HuH-7.5 (cell line): ENCODE measurements at places on chromosomes 1 and 21.
A peak's percentile ranks its signal among the peaks of the same experiment; 100 is the strongest.

- no peak for DNase-seq
Measured at GRCh38 chr1:233342086-233342485, 14.6 kb downstream of the MAP3K21 start.

GRCh38 chr21:44943686-44944550 lies 4.1 kb downstream of the SLX9 start:
- no peak for DNase-seq

DNA sequence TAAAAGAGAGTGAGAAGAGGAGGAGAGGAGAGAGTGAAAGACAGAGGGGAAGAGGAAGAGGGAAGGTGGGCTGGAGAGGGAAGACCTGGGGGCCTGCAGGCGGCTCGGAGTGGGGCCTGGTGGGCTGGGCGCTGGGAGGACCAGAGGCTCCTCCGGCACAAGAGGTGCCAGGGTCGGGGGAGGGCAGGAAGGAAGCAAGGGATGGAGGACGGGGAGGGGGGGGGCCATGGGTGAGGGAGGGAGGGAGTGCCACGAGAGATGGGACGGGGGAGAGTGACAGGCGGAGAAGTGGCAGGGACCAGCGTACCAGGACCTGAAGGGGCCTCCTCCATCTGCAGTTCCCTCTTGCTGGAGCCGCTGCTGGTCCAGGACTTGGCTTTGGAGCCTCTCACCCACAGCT lies 87.7 kb downstream of the CASZ1 start:
- DNase-seq = no peak

GRCh38 chr21:44741921-44742320 lies 30.5 kb upstream of the TSPEAR start:
- no peak for DNase-seq

DNA sequence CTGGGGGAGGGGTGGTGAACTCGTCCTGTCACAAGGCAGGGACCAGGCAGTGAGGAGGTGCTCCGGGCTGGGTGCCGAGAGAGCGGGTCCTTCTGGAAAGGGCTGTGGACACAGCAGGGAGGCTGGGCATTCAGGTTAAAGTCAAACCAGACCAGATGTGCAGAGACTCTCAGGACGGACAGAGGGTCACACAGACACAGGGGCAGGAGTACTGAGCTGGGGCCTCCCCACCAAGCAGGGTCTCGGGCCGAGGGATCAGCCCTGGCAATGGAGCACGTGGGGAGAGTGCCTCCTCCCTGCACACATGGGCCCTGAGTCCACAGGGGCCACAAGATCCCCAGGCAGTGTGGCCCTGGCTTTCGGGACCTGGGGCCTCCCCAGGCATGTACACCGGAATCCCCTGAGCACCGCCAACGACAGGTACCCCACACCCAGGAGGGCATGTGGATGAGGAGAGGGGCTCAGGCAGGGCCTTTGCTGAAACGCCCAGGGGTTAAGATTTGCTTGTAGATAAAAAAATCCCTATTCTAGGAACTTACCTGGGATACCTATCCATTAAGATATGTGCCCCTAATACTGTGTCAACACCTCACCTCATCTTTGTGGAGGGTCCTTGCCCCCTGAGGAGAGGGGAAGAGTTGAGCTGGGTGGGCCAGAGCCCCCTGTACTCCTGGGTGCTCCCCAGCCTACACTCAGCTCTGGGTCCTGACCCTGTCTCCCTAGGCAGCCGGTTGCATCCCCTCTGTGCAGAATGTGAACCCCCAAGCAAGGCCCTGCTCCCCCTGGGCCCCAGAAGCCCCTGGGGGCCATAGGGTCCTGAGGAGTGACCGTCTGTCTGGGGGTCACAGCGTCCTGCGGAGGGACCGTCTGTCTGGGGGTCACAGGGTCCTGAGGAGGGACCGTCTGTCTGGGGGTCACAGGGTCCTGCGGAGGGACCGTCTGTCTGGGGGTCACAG lies 46.9 kb upstream of the ADARB1 start:
- no peak for DNase-seq

DNA sequence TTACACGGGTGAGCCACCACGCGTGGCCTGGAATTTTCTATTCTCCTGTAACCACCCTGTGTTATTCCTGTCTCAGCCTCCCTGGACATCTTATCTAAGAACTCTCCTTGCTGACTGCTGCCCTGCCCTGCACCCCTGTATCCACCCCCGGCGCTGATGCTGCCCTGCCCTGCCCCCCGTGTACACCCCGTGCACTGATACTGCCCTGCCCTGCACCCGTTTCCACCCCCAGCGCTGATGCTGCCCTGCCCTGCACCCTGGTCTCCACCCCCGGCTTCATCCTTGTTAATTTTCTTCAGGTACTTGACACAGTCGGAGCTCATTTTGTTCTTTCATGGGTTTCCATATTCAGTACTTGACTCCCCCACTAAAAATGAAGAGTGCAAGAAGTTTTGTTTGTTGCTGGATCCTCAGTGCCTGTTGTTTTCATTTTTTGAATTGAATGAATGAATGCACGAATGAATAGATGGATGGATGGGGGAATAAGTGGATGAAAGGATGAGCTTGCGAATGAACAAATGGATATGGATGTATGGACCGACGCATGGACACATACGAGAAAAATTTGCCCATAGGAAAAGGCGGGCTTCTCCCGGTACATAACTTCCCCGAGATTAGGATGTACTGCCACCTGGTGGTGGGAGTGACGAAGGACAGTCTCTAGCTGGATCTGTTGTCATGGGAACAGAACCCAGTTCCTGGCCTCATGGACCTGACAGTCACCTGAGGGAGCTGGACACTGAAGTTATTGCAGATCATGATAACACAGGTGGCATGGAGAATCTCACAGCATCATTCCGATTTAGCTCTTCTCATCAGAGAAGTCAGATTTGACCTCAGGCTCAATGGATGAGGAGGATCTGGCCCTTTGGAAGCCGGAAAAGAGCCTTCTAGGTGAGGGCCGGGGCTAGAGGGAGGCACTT lies 14.9 kb downstream of the AADACL4 start:
- peak; percentile 87 for DNase-seq

- no peak for DNase-seq
Measured at GRCh38 chr1:218531936-218532335, 186.8 kb downstream of the TGFB2 start.

DNA sequence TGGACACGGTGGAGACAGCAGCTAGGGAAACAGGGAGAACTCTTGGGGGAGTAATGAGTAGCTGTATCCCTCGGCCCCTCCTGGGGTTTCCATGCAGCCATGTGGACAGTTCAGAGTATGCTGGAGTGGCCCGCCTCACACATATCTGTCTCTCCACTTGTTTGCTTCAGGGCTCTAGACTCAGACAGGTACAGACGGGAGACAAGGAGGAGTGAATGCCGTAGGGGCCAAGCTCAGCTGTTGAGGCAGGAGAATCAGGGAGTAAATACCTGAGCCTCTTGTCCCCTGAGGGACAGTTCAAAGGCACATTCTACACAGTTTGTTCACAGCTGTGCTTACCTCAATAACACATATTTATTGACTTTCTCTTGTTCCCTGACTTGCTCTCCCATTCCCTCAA lies 7.7 kb upstream of the PTGFRN start:
- no peak for DNase-seq

DNA sequence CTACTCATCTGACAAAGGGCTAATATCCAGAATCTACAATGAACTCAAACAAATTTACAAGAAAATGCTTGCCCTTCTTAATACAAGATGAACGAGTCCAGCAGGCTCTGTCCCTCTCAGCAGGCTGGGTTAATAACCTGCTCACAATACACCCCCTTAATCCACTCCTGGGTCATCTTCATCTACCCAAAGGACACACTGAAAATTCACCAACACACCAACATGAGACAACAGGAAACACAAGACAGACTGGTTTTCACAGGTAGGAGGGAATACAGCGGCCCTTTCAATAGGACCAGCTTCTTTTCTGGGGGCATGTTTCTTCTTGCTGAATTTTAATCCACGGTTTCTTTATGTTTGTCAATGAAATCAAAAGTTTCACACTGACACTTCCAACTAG lies 44.6 kb downstream of the SUSD4 start:
- no peak for DNase-seq

GRCh38 chr1:58981392-58981791 lies 197.5 kb upstream of the JUN start:
- no peak for DNase-seq

GRCh38 chr1:118122234-118123004 lies 62.6 kb downstream of the SPAG17 start:
- no peak for DNase-seq

GRCh38 chr1:231139659-231140654 lies 21.9 kb upstream of the TRIM67 start:
- DNase-seq = no peak

- DNase-seq = no peak
Measured at GRCh38 chr1:75542818-75543570, 67.9 kb downstream of the SLC44A5 start.

DNA sequence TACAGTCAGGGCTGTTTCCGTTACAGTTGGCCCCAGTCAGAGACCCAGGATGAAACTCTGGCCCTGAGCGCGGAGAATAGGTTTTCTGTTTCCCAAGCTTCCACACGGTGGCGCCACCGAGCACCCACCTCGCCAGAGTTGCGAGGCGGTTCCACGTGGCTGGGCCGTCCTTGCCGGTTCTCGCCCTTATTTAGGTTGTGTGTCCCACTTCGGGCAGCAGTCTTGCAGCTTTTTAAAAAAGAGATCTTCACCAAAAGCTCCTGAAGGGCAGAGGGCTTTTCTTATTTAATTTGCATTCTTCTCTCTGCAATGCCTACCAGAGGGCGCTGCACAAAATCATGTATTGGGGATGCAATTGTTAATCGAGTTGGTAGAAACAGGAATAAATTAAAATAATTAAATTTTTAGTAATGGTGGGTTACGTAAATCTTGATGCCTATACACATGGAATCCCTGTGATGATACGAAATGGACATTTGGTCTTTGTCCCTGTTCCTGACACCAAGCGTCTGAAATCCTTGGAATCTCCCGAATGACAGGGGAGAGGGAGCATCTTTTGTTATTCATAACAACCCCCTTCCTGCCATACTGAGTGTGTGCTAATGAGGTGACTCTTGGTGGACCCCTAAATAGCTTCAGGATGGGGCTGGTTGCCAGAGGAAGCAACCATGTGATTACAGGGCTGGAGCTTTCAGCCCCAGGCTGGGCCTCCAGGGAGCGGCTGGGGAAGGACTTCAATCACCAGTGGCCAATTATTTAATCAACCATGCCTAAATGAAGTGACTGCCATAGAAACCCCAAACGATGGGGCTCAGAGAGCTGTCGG lies 5.6 kb upstream of the S100A7 start:
- peak; percentile 53 for DNase-seq

DNA sequence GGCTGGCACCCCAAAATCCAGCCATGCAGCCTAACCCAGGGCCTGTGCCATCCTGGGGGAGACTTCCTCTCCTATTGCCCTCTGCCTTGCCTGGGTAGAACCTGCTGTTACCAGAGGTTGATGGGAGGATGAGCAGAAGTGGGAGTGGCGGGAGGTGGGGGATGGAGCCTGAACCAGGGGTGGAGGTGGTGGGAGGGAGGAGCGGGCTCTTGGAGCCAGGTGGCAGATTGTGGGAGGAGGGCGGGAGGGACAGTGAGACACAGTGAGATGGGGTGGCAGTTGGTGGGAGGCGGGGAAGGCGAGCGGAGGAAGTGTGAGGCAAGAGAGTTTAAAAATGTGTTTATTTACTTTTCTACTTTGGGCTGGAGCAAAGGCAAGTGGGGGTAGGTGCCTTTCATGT lies 87.3 kb downstream of the KCNJ6 start:
- no peak for DNase-seq
